NCI-H446 treated with DMSO at 0.1 percent for 48 hours (cell line): ENCODE measurements at places on chromosomes 2 and 18.

DNA sequence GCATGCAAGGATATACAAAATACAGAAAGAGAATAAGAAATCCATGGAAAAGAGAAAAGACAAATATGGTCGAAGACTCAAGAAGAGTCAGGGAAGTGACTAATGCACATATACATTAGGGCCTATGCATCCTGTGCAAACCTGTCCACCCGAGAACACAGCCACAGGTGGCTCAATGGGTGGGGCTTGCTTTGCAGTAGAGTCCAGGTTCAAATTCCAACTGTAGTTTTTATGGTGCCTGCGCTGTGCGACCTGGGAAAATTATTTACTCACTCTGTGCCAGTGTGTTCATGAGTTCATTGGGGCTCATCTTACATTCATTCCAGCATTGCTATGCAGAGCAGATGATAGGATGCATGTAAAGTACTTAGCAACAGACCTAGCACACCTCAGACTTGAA is 244.7 kb downstream of the CTNNA2 start:
- no peak for DNase-seq

- DNase-seq = no peak
Observed at GRCh38 chr2:69203166-69203985, 183.7 kb downstream of the GFPT1 start.

GRCh38 chr2:174248998-174249592 is 763 bp upstream of the OLA1 start:
- no peak for DNase-seq

DNA sequence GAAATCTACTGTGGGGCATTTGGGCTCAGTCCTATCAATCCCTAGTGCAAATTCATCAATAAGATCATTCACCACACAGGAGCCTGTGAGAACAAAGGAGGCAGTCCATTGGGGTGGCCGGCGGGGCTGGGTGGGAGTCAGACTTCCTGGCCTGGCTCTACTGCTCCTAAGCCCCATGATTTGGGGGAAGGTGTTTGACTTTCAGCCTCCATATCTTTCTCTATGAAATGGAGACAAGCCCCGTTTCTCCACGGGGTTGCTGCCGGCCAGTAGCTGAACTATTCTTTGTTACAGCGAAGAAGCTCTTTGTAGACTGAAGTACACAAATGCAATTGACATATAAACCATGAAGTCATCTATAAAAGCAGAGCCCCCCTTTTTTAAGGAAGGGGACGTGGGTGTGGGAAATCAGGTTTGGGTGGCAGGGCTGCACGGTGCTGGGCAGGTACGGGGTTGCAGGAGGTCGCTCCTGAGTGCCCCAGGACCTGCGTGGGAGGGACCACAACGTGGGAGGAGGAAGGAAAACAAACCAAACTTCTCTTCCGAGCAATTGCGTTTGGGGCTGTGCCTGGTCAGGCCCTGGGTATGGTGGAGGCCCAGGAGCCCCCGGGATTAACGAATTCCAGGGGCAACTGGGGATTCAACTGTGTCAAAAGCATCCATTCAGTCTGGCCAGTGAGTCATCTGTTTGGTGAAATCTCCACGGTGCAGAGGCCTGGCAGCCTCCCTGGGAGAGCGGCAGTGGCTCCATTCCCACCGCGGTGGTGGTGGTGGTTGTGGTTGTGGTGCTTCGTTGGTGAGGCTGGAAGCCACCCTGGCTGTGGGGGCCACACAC is 18.2 kb downstream of the FBLN7 start:
- no peak for DNase-seq

DNA sequence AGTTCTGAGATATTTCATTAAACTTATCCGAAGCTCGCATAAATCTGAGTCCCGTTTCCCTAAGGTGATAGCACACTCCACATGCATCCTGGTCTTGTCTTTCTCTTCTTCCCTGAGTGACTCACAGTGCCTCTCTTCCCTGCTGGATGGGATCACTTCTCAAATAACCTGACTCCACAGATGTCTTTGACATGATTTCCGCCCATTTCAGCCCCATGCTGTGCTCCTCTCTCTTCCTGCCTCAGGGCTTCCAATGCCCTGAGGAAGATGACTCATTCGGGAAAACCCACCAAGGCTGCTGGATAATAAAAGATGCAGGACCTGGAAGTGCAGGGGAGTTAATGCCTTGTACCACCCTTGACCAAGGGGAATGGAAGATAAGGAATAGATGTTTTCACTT is 441.7 kb upstream of the SOX11 start:
- DNase-seq = no peak

- DNase-seq = no peak
Observed at GRCh38 chr2:184814421-184814820, 216.1 kb downstream of the ZNF804A start.

DNA sequence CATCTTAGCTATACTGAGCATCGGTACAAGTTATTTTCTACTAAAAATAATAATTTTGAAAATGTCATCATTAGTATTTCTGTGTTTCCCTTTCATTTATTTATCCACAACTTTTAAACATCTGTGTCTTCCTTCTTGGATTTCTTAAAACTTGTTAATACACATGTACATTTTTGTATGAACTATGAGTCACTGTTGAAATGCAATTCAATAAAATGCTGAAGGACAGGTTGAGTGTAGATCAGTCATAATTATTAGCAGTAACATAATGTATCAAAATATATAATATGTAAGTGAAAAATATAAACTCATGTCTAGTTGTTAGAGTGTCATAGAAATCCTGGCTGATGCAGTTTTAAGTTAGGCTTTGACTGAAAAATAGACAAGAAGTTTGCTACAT is 115.9 kb downstream of the MEIS1 start:
- no peak for DNase-seq

GRCh38 chr2:143182649-143183048 is 53.4 kb downstream of the ARHGAP15 start:
- no peak for DNase-seq

GRCh38 chr2:120820953-120821279 is 85.2 kb downstream of the GLI2 start:
- peak; percentile 49 for DNase-seq

DNA sequence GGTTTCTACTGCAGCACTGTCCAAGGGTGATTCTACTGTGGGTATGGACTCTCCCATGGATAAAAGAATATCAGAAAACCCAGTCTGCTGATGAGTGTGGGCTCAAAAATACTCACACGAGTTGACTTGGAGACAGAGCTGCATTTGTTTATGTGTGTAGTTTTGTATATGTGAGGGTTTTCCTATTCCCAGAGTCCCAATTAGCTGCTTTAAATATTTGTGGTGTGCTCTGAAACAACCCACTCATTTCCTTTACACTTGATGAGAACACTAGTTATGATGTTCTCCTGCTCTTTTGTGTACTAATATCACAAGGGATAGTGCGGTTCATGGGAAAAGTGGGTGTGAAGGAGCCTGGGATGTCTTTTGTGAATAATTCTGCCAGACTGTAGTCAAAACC is 337.3 kb downstream of the PLCL1 start:
- no peak for DNase-seq

DNA sequence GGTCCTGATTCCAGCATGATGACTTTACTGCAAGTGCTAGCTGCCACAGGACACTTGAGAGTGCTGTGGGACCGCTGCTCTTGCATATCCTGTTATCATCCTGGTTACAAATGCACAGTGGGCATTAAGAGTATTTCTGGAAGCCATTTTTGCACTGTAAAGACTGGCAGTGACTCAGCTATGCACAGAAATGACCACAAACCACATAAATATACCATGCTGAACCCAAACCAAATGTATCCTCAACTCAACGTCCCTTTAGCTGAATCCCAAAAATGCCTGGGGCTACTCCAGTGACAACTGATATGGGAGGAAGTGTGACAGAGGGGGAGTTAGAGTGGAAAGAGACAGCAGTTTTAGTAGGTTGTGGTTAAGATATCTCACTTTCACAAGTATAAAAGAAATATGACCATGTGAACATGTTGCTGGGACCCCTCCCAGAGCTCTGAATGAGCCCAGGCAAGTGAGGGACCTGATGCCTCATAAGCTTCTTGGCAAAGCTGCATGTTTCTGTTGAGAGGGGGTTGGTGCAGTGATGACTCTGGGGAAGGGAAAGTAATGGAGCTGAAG is 37.3 kb downstream of the RHBDD1 start:
- DNase-seq = no peak

DNA sequence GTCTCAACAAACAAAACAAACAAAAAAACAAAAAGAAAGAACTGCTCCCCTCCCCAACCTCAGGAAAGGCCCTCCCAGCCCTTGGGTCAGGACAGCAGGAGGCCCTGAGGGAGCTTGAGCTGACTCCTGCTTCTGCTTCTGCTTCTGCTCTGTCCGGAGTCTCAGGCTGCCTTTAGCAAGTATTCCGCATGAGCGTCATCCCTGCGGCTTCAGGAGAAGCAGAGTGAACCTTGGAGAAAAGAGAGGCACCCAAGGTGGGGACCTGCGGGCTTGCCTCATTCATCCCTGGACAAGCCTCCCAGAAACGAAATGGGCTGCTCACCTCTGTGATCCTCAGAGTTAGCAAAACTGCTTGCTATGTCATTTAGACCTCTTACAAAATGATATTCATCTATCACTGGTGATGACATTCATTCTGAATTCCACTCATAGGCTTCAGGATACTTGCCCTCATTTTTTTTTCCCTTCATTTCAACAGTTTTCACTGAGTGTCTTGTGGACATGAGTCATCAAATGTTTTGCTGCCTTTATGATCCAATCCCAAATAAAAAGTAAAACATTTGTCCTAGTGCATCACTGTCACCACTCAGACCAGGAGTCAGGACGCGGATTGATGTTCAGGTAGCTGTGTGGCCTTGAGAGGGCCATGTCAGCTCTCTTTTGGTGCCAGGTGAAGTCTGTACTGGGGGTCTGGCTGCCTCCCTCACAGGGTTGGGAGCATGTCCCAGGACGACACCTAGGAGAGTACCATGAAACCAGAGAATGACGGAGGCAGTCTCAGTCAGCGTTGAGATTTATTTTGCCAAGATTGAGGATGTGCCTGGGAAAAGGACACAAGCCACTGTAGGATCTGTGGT is 51.7 kb downstream of the IMPA2 start:
- no peak for DNase-seq

- DNase-seq = no peak
Observed at GRCh38 chr2:71693286-71694270, 240.2 kb downstream of the DYSF start.

GRCh38 chr18:49678440-49678839 is 116.6 kb downstream of the LIPG start:
- DNase-seq = no peak
